AG09309 (cell line): ENCODE measurements at places on chromosomes 3 and 15.
A peak's percentile ranks its signal among the peaks of the same experiment; 100 is the strongest.

DNA sequence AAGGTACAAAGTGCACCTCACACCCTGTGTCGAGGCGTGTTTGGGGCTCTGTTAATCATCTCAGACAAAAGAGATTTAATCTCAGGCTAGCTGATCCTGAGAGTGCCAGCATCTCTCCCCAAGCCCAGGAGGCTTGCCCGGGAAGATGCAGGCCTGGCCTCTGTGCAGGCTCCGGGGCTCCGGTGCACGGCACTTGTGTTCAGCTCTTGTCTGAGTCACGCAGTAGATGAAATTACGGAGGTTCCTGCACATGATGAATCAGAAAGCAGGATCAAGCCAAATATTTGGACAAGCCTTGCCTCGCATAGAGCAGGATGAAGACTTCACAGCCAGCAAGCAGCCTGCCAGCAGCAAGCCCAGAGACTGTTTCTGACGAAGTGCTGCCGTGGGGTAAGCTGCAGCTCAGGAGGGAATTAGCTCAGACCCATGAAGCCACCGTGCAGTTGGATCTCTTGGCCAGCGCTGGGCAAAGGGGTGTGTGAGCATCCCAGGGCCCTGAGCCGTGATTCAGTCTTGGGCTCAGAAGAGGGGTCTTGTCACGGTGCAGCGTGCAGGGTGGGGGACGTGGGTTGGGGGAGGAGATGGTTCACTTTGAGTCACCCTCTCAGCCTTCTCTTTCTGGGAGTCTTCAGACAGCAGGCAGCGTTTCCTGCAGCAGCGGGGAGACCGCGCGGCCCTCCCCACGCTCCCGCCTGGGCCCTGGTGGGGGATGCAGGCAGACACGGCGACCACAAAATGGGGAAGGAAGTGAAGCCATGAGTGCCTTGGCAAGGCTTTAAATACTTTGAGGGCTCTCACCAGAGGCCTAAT is 89.2 kb upstream of the MEF2A start:
- peak; percentile 97 for DNase-seq

DNA sequence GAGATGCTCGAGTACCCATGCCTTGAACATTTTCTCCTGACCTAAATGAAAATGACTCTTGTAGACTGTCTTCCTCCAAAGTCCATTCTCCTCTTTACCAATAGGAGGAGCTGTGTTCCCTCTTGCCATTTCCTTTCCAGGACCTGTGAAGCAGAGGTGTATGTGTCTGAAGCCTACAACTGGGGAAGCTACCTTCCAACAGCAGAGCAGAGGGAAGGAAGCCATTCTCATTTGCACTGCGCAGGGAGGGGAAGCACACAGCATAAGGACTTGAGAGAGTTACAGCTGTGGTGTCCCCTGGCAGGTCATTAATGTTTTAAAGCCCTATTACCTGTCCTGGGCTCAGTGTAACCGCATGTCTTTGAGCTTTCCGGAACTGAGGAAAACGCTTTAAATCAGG is 38.7 kb downstream of the HSPBAP1 start:
- DNase-seq: peak; percentile 13

- DNase-seq: no peak
These were observed 114.3 kb downstream of the OXSM start for GRCh38 chr3:25904206-25904605.

- no peak for DNase-seq
These were observed 29.9 kb downstream of the TMEM40 start for GRCh38 chr3:12729051-12729651.

DNA sequence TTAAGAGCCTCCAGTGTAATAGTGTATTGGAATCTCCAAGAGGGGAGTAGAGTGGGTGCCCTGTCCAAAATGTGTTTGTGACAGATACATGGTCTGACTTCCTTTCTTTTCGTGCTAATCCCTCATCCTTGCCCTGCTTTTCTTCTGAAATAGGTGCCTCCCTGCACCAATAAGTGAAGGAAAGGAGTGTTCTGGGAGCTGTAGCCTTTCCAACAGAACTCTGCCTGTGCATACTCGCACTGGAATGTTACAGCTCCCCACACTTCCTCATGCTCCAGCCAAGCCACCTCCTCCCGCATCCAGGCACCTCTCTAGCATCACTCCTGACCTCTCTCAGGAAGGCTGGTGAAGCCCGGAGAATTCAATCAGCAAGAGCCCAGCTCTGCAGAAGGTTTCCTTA is 478.0 kb downstream of the GABRG3 start:
- no peak for DNase-seq

GRCh38 chr15:67931861-67932260 is 92.0 kb upstream of the RNU6-1 start:
- DNase-seq: no peak

DNA sequence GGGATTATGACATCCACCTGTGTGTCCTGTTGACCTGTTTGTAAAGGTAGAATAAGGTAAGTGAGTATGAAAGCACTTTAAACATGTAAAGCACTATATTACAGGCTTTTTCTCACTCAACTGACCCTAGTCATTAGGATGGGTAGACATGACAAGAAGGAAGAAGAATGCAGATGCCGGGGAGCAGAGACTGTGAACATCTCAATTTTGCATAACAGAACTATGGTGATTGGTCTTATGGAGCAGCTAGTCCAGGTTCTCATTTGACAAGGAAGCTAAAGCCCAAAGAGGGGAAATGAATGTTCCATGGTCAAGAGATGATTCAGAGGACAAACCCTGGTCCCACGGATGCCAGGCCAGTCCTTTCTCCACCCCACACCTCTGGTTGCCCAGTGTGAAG is 200.1 kb upstream of the BCL6 start:
- DNase-seq: no peak

DNA sequence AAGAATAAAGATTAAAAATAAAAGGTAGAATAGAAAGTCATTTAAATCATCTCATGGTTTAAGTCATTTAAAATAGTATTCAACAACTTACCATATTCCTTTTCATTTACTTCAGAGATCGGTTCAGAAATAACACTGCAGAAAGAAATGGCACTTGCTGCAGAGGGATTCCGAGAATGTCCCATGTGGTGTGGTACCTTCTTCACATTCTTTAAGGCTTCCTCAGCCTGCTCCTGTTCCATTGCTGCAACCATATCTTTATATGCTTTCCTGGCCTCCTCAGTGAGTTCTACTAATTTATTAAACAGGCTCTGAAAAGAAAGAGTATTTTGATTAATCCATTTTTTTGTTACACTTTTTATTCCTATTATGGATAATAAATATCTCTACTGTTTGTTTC is 32.6 kb upstream of the SHC4 start:
- no peak for DNase-seq

DNA sequence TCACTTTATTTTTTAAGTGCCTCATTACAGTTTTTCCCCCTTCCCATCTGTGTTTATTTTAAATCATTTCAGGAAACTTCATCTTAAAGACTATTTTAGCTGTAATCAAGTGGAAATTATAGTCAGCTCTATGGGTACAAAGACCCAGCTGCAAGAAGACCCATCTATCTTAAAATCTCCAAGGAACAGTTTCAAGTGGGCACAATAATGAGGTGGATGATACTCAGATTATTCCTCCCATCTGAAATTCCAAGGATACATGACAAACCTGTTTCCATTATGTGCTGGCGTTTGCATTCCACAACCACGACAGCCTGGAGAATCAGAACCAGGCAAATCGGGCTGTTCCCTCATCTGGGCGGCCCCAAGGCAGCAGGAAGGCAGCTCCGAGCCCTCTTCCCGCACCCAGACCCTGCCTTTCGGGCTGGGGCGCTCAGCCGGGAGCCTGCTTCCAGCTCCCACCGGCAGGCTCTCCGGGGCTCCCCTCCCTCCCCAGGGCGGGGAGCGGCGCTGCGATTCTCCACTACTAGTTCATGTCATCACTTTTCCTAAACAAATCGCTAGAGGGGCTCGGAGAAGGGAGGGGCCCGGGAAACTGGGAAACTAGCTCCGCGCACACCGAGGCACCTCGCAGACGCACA is at the start of gene MGLL:
Gene MGLL (minus strand): TSS at position 475 of the 641 bp plus-strand sequence. CDS start 197 bp downstream, at position 278.
- DNase-seq: no peak

GRCh38 chr3:30654269-30654668 is 47.9 kb downstream of the TGFBR2 start:
- DNase-seq: no peak

DNA sequence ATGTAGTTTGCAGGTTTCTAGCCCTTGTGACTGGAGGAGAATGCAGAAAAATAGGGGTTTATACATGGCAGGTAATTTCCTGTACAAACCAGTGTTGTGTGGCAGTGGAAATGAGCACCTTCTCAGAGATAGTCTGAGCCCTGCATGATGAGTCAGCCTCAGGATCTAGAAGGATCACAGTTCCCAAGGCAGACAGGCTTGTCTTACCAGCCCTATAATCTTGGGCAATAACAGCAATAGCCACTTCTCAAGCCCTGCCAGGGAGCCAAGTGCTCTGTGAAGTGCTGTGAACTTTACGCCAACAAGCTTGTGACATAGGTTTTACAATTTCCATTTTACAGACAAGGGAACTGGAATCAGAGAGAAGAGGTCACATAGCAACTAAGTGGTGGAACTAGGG is 89.4 kb downstream of the CD47 start:
- DNase-seq: no peak

GRCh38 chr3:112793326-112794081 is 53.2 kb downstream of the CD200R1L start:
- no peak for DNase-seq

DNA sequence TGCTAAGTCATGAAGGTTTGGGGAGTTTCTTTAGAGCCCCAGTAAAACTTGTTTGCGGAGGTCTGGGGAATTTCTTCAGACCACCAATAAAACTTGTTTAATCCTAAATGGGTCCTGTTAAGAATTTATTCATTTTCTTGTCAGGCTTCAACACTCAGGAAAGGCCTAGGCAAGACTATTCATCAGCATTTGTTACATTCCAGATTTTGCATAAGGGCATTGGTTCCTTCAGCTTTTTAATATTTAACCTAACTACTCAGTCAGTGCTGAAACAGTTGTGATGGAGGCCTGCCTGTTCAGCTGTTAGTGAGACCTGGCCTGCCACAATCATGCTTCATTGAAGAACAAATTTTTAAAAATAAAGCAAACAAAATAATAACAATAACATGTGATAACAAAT is 954.2 kb upstream of the SEMA6D start:
- no peak for DNase-seq

GRCh38 chr3:141913150-141913811 is 36.8 kb downstream of the ATP1B3 start:
- peak; percentile 29 for DNase-seq
